ENCODE measurements at places on chromosomes 11 and 22.

- no peak for DNase-seq
Measured at GRCh38 chr11:110235966-110236365, 60.4 kb downstream of the RDX start.

DNA sequence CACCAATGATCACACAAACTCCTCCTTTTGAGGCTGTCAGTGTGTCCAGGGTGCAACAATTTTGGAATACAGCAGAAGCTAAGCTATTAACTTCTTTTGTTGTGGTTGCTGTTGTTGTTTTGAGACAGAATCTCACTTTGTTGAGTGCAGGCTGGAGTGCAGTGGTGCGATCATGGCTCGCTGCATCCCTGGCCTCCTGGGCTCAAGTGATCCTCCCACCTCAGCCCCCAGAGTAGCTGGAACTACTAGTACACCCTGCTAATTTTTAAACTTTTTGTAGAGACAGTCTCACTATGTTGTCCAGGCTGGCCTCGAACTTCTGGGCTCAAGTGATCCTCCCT is 22.0 kb downstream of the GSTT2B start:
- DNase-seq, result no peak

GRCh38 chr11:13110929-13111812 is 102.1 kb downstream of the RASSF10 start:
- no peak for DNase-seq

DNA sequence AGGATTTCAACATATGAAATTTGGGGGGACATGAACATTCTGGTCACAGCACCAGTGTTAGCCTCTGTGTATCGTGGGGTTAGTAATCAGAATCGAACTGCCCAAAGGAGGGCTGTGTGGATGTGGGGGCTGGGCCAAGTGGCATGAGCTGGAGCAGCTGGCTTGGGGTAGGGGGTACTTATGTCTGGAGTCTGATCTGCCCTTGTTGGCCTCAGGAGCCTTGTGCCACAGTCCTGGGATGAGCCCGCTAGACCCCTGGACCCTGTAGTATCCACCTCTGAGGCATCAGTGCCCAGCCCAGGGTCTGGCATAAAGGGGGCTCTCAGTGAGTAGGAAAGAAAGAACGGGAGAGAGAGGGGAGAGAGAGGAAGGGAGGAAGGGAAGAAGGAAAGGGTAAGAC is 67.3 kb downstream of the LRRC32 start:
- DNase-seq, result no peak

DNA sequence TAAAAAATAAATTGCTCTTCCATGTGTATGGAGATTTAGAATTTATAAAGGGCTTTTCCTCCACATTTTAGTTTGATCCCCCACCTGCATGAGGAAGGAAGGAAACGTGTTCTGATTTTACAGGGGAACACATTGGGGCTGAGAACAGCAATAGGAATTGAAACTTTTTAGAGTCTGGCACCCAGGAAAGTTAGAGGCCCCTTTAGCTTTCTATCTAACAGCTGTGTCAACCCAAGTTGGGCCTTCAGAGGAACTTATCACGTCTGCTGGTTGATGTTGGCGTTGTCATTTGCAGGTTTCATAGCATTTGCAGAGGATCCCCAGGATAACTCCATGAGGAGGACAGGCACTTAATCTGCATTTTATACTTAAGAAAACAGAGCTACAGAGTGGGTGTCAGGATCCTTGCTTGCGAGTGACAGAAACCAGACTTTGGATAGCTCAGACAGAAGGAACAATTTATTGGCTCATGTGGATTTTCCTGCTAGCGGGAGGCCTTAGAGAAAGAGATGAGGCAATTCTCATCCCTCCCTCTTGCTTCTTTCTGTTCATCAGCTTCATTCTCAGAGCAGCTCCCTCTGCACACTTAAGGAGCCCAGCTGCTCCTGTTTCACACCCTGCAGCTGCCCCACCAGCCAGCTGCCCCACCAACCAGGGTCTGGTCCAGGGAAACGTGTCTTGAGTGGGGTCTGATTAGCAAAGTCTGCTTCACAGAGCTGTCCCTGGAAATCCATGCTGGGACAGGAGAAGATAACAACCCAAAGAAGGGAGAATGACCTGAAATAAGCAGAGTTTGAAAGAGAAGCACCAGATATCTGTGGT is 92.5 kb upstream of the OR4B1 start:
- no peak for DNase-seq

- no peak for DNase-seq
Measured at GRCh38 chr11:73055655-73056354, 86.3 kb downstream of the FCHSD2 start.

- DNase-seq, result no peak
Measured at GRCh38 chr11:17652556-17652955, 66.8 kb upstream of the MYOD1 start.

- no peak for DNase-seq
Measured at GRCh38 chr11:104968856-104969776, 742 bp upstream of the CASP4 start.

DNA sequence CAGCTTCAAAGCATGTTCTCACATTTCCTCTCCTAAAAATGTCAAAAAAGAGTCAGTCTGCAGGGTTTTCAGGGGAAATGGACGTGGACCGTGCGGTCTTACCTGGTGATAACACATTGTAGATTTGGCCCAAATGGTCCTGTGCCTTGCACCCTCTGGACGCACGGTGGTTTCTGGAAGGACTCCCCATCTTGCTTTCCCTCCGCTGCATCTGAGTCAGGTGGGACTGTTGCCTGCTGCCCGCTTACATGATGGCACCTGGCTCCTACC is 1290.1 kb downstream of the TBC1D22A start:
- DNase-seq, result no peak

DNA sequence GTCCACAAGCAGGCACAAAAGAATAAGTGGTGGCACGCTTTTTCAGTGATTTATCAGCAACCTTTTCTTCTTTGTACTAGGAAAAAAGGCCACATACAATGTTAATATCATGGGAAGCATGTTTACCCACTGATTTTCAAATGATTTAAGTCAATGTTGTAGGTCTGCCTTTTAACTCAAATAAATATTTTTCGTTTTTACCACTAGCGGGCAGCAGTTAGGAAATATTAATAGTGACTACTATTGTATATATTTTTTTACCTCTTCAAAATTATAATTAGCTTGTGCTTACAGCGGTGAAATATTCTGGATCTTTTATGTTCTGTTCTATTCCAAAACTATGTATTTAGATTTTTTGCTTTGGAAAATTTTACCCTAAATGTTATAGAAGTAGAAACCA is 6.4 kb upstream of the SLC17A6 start:
- no peak for DNase-seq
